A172 (cell line): ENCODE measurements at places on chromosomes 7 and 10.

GRCh38 chr10:76666891-76667290, 970.7 kb downstream of the KCNMA1 start:
- no peak for DNase-seq

GRCh38 chr10:3480281-3480989, 304.6 kb downstream of the KLF6 start:
- DNase-seq, result no peak

DNA sequence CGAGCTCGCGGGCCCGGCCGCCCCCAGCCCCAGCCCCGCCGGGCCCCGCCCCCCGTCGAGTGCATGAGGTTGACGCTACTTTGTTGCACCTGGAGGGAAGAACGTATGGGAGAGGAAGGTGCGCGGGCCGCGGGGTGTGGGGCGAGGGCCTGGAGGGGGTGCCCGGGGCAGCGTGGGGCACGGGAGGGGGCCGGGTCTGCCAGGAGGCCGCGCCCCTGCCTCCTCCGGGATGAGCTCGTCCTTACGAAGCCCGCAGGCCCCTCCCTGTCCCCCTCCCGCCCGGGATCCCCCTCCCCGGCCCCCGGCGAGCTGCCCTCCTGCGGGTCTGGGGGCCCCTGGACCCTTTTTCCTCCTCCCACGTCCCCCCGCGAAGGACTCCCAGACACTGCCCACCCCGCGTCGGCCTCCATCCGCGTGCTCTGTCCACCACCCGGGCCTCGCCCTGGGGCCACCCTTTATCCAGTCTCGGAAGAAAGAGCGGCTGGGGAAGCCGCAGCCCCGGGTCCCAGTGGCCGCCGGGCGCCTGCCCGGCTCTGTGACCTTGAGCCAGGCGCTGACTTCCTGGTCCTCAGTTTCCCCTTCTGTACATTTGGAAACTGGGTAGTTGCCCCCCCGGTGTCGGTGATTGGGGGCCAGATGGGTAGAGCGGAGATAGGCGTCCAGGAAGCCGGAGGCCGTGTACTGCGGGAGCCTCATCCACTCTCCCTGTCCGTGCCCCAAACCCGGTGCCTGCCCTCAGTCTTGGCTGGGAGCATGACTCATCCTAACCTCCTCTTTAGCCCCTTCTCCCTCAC, 521 bp downstream of the LIMK1 start:
- peak; percentile 80 for DNase-seq

- DNase-seq, result peak; percentile 80
Observed at GRCh38 chr10:102090772-102091171, 25.6 kb downstream of the HPS6 start.

- peak; percentile 57 for DNase-seq
Observed at GRCh38 chr10:118851062-118852035, 96.6 kb upstream of the CACUL1 start.

GRCh38 chr7:135490783-135491182, 19.1 kb downstream of the CNOT4 start:
- peak; percentile 12 for DNase-seq

DNA sequence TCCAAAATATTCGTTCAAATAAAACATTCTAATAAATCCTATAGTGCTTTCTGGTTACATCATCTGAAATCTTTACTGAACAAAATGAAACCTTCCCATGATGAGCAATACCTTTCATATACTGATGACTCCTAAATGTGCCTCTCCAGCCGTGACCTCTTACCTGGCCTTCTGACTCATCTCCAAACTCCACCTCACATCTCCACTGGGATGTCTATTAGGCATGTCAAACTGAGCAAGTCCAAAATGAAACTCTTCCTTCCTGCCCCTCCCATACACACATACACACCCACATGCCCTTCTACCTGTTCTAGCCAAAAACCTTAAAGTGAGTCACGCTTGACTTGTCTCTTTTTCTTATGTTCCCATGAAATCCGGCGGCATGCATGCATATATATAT, 22.9 kb downstream of the GSAP start:
- DNase-seq, result peak; percentile 40

DNA sequence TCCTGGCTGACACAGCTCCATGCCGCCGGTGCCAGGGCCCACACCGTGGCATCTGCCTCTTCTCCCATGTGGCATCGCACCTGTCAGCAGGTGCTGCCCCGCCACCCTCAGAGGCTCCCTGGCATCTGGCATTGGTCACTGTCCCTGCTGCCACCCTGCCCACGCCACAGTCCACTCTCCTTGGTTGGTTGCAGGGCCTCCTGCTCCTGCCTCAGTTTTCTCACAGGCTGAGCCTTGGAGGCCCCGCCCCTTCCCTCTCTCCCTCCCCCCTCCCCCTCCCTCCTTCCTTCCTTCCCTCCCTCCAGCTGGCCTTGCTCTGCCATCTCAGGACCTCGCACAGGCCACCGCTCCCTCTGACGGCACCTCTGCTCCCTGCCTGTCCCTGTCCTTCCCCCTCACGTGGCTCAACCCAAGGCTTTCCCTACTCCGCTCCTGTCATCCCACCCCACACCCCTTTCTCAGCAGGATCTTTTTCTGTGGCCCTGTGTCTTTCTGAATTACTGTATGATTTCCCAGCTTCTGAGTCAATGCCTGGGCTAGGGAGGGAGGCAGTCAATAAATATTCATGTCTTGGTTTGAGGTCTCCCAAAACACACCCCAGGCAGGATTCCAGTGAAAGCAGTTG, 87.4 kb downstream of the INPP5A start:
- no peak for DNase-seq

DNA sequence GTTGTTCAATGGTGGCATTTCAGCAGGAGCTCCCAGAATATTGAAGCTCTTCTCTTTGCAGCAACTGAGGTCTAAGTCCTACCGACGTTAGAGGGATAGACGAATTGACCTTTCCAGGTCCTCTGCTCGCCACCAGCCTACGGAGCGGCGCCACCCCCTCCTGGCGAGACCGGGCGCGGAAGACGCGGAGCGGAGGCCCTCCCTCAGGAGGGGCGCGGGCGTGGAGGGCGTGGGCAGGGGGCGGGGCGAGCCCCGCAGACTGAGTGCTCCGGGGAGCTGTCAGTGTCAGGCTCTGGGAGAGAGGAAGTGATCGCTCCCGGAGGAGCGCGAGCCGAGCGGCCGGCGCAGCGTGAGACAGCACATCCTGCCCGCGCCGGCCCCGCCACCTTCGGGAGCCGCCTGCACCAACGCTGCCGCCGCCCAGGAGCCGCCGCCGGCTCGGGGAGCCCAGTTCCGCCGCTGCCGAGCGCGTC, at the start of gene DYNC1I1:
Gene DYNC1I1, plus strand, starts transcription at position 257 of the 473 bp plus-strand sequence. CDS start 32,176 bp downstream, outside the sequence.
- peak; percentile 64 for DNase-seq

GRCh38 chr10:88800152-88801125, 2.1 kb upstream of the LIPM start:
- DNase-seq, result peak; percentile 33

DNA sequence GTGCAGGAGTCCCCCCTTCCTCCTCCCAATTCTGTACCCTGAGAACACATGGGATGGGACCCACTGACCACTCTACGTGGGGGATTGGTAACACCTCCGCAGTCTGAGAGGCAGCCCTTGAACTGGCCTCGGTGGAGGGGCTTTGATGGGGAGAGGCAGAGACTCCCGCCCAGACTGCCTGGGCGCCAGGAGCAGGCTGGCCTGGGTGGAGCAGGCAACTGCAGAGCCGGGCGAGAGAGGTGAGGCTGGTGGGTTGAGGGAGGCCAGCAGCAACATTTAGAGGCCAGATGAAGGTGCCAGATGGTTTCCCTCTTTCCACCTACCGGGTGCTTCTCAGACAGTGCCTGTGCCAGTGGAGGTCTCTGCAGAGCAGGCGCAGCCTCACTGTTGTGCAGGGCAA, 30.7 kb upstream of the ZNF467 start:
- DNase-seq, result no peak

DNA sequence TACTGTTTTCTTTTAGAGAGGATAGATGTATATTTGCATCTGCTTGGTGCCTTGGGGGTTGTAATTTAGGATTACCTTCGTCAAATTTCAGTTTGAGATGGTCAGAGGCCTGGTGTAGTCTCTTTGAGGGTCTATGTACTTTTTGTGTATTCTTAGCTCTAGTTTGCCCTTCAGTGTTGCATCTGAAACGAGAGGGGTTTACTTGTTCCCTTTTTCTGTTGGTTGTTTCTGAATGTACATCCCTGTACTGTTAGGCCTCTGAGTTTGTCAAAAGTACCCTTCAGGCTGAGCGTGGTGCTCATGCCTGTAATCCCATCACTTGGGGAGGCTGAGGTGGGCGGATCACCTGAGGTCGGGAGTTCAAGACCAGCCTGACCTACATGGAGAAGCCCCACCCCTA, 60.0 kb downstream of the MLLT10 start:
- DNase-seq, result no peak

- no peak for DNase-seq
Observed at GRCh38 chr10:60035984-60036383, 129.6 kb upstream of the CCDC6 start.

GRCh38 chr7:113698556-113699220, 220.1 kb downstream of the PPP1R3A start:
- peak; percentile 28 for DNase-seq

GRCh38 chr7:78400038-78400437, 601.5 kb downstream of the PHTF2 start:
- no peak for DNase-seq

DNA sequence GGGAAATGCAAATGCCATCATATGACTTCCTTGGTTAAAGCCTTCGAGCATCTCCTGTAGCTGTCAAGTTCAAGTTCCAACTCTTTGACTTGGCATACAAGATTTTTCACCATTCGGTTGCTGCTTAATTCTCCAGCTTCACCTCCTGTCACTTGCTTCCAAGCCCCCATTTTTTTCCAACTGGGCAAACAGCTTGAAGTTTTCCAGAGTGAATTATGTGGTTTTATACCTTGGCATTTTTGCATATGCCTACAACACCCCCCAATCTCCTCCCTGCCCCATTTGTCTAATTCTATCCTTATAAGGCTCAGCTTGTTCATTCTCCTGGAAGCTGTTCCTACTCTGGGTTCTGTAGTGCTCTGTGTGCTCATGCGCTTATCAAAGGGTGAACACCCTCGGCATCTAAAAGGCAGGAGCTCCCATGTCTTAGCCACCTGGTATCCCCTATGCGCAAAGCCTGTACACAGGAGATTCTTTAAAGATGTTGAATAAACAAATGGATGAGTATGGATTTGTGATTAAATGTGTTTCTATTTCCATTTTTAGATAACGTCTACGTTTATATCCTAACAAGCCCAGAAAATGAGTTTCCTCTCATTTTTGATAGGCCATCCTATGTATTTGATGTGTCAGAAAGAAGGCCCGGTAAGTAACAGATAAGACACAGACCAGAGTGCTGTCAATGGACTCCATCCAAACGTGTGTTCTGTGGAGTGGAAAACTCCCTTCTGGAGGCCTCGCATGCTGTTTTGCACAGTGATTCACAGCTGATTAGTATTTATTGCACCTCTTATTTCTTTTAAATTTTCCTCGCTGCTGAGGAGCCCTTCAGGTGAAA, 52.5 kb downstream of the CDHR3 start:
- DNase-seq, result no peak

DNA sequence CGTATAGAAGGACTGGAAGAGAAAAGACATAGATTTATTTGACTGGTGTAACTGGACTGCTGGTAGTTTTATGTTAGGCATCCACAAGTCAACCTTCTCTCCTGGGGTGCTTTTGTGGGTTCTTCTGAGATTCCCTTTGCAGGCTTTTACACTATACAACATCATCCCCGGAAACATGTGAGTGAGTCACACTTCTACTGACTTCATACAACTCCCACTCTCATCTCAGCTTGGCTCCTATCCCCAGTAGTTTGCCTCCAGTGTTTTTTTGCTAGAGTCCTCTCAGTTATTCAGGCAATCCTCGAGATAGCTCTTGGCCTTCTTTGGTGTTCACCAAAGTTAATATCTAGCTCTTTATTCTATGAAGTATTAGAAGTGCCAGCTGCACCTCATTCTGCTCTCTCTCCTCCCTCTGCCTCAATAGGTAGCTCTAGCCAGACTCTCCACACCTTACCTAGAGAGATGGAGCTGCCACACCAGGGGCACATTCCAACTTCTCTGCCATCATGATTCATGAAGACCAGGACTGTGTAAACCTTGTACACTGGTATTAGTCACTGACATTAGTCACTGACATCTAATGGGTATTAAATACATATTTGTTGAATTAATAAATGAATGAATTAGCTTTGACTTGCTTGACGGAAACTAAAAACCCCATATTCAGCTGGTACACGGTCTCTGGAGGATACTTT, 281.9 kb downstream of the PPP1R3A start:
- DNase-seq, result peak; percentile 49

DNA sequence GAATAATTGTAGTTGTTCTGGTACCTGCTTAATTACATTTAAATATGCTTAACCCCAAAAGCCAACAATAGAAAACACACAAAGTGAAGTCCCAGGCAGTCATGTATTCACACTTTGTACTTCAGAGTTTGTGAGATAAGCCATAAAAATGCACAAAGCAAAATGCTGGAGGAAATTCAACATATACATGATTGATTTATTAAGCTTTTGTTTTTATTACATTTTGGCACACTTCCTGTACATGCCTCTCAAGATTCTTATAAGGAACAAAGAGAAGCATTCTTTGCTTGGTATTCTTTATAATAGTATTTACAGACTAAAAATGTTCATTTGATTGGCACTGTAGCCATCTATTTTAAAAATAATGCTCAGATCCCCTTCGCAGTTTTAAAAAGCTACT, 107.7 kb upstream of the ANK3 start:
- DNase-seq, result no peak

DNA sequence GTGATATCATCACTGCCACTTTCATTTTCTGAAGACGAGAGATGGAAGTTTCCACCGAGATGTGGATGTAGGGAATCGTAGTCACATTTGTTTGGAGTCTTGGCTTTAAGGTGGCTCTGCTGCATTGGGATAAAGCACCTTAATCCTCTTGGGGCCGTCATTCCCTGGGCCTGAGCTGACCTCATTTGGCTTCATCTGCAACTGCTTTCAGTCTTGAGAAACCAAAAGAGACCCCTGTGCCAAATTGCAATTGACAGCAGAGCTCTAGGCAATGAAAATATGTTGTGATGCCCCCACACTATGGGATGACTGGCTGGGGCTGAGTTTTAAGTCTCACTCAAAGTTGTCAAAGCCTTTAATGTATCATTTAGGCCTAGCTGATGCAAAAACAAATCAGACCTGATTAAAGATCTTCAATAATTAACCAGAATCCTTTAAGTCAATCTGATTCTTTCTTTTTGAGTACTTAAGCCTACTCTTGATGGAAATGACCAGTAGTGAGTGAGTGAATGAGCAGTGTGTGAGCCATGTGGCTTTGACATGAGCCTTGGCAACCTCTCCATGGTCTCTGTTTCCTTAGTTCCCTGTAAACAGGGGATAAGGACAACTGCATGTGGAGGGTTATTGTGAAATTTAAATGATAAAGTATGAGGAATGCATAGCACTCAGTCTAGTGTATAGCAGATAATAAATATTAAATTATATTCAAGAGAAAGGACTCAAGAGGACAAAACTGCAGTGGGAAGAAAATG, 155.0 kb downstream of the BMPER start:
- DNase-seq, result no peak
